A549 treated with RU486 at 1 μM for 4 hours (cell line): ENCODE measurements at places on chromosomes 5 and 9. TPM values are rescaled to one million over a fixed set of nuclear protein-coding genes. Genes with fewer than 3 reads are reported as not detected.

Gene FGF1
- 0.30 to 1.4 TPM (median 0.38 TPM) in 5 replicates for total RNA-seq

Gene CCDC192
- total RNA-seq = not detected in 5 replicates

Gene SV2C
- 0.02 TPM in 1 of 5 replicates, not detected in the others for total RNA-seq

Gene LECT2
- total RNA-seq = not detected in 5 replicates

Gene NRG2
- 1.8 to 2.8 TPM (median 2.1 TPM) in 5 replicates for total RNA-seq

Gene RNF208
- 1.1 to 2.2 TPM (median 2.0 TPM) in 5 replicates for total RNA-seq

Gene LRRC14B
- total RNA-seq = not detected in 5 replicates
